Substantia nigra (tissue), 51 donors: ENCODE measurements at places on chromosomes 12 and 14.

DNA sequence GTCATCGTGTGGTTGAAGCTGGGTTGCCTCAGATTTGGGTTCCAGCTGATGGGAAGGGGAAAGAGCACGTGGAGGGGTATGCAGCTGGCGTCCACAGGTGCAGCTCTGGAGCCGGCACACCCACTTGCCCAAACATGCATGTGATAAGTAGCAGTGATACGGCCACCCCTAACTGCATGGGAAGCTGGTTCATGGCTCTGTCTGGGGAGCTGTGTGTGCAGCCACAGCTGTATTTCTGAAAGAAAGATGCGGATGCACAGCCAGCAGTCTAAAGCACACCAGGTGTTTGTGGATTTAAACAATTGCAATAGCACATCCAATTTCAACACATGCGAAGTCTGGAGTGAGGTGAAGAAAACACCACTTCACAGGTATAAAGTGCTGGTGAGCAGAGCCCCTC is 181.4 kb downstream of the EFCAB11 start:
- no peak for DNase-seq

DNA sequence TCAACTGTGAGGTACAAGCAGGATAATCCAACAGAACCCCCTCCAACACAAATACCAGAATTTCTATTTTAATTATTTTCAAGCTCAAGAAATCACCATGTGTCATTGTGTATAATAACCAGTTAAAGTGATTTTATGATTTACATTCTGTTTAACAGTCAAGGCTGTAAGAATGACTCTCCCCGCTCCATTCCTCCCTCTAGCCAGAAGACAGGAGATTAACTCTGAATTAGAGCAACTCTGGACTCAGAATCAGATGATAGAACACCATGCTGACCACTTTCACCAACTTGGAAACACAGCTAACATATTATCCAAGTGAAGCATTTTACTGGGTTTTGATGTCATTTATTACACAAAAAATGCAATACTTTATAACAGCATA is 71.9 kb downstream of the ATP2B1 start:
- DNase-seq: no peak

DNA sequence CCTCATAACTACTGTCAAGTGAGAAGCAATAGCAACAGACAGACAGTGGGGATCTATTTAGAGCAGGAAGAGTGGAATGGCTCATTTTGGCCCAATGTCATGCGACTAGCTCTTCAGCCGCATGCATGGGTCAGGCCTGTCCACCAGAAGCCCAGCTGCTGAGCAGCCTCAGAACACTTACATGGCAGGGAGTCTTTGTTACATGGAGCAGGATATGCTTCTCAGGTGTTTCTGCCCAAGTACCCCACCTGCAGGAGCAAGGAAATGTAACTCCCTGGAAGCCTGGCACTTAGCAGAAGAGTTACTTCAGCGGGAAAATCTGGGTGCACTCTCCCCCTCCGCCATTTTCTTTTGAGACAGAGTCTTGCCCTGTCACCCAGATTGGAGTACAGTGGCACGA is 73.5 kb upstream of the ARHGAP5 start:
- no peak for DNase-seq

- DNase-seq: no peak
Observed at GRCh38 chr12:102765736-102766135, 151.3 kb downstream of the PAH start.

DNA sequence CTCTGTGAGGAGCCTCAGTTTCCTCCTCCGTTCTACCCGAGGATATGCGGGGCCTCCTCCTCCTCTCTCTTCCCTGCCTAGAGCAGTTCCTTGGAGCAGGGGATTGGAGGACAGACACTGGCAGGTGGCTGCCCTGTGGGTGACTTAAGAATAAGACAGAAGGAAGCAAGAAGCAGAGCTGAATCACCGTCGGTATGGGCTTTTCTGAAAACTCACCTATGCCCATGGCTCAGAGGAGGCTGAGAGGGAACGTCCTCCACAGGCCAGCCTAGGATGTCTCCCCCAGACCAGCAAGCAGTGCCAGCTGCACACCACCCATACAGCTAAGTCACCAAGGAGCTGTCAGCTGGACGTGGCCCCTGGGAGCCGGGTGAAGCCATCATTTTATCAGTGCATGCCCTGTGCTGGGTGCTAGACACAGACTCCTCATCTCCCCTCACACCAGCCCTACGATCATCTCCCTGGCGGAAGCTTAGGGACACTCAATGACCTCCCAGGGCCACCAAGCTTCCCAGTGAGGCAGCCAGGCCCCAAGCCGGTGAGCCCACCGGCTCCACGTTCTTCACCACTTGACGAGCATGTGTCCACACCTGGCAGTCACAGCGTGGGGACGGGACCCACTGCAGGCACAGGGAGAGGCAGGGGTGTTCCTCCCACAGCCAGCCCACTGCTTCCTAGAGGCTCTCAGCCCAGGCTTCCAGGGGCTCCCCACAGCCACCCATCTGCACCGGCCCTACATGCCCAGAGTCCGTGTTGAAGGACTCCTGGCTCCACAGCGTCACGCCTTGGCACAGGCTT is 21.4 kb downstream of the ITPK1 start:
- no peak for DNase-seq

DNA sequence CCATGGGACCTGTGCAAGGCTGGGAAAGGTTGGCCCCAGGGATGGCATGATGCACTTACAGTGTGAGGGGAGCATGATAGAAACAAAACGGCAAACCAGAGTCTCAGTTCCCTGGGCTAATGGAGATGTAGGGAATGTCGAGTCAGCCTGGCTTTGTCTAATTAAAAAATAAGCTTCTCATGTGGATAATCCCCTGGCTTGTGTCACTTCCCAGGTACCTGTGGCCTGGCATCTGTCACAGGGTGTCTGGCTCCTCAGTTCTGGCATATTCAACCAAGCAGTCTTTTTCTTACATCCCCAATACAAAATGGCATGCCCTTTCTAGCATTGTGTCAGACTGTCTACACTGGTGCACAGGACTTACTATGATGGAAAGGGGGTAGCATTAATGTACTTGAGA is 261.4 kb downstream of the GRIN2B start:
- no peak for DNase-seq

DNA sequence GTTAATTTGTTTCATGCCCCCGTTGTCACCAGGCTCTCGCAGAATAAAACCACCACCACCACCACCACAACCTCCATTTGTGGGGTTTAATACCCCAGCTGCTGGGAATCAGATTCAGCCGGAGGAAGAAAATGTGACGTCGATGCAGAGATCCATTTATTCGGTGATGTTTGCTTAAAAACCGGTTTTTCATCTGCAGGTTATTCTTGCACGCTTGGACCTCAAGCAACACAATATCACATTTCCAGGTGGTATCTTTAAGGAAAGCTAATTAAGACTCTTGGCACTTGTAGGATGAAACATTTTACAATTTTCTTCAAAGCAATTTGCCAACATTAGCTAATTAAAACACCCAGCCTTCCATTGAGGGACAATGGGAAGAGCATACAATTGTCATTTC is 39.8 kb downstream of the SPRING1 start:
- no peak for DNase-seq

- no peak for DNase-seq
Observed at GRCh38 chr14:58283730-58284129, 14.6 kb upstream of the ARID4A start.

- DNase-seq: no peak
Observed at GRCh38 chr12:119841433-119842210, 35.5 kb downstream of the CIT start.

DNA sequence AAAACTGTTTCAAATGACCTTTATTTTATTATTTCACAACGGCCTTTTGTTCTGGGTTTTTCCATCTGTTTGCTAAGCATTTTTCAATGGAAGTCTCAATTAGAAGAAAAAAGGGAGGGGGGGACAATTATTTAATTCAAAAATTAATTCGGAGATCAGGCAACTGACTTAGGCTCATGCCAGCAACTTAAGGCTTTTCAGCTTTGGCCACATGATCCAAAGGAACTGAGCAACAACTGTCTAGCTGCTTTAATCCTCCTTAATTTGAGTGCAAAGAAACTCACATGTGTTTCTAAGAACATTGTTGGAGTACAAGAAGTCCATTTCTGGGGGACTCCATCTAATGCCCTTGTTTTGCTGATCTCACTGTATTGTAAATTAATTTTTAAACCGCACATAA is 188.0 kb downstream of the EXOC5 start:
- no peak for DNase-seq

DNA sequence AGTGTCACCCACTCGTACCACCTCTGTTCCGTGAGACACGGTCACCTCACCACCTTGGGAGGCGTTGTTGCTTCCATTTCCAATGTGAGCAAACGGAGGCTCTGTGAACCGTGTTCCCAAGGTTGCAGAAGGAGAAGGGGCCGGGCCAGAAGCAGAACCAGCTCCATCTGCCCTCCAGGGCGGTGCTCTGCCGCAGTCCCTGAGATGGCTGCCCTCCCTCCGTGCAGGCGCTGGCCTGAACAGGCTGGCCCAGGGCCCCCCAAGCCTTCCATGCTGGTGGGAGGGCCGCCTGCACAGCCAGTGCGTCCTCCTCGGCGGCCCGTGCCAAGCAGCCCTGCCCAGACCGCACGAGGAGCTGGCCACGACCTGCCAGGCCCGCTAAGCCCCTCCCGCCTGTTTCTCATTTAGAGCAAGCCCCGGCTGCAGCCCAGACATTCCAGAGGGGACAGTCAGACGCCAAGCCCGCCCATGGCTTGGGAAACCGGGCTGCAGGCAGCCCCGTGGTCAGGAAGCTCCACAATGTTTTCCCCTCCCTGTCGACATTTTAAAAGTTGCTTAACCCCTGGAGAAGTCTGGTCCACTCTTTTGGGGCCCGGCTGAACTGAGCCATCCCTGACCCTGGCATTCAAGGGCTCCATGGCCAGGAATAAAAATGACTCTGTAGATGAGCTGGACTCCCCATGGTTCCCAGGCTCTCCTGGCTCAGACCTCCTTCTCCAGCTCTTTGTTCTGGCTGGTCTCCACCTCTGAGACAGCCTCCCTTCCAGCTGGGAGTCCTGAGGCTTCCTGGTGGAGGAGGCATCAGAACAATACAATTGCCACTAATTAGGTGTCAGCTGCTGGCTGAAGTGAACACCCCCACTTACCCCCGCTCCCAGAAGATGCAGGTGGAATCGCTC is 236.0 kb downstream of the BCL11B start:
- DNase-seq: peak; percentile 44

DNA sequence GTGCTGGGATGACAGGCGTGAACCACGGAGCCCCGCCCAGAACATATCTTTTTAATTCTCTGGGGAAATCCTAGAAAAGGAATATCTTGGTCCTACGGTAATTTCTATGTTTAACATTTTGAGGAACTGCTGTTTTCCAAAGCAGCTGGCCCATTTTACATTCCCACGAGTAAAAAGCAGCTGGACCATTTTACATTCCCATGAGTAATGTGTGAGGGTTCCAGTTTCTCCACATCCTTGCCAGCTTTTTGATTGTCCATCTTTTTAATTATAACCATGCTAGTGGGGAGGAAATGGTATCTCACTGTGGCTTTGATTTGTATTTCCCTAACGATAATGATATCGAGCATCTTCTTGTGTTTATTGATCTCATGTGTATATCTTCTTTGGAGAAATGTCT is 4.4 kb upstream of the P2RX4 start:
- DNase-seq: no peak

- DNase-seq: no peak
Observed at GRCh38 chr12:95571369-95571768, 20.1 kb upstream of the USP44 start.

- peak; percentile 43 for DNase-seq
Observed at GRCh38 chr14:104094709-104095425, 9.4 kb downstream of the ASPG start.

- DNase-seq: no peak
Observed at GRCh38 chr12:39603065-39603464, 16.5 kb downstream of the ABCD2 start.

GRCh38 chr14:21924479-21924878 is 250.9 kb upstream of the OR4E1 start:
- DNase-seq: no peak

- DNase-seq: no peak
Observed at GRCh38 chr12:27517546-27517945, 6.5 kb upstream of the PPFIBP1 start.

- DNase-seq: no peak
Observed at GRCh38 chr12:125129591-125130255, 64.5 kb downstream of the AACS start.

DNA sequence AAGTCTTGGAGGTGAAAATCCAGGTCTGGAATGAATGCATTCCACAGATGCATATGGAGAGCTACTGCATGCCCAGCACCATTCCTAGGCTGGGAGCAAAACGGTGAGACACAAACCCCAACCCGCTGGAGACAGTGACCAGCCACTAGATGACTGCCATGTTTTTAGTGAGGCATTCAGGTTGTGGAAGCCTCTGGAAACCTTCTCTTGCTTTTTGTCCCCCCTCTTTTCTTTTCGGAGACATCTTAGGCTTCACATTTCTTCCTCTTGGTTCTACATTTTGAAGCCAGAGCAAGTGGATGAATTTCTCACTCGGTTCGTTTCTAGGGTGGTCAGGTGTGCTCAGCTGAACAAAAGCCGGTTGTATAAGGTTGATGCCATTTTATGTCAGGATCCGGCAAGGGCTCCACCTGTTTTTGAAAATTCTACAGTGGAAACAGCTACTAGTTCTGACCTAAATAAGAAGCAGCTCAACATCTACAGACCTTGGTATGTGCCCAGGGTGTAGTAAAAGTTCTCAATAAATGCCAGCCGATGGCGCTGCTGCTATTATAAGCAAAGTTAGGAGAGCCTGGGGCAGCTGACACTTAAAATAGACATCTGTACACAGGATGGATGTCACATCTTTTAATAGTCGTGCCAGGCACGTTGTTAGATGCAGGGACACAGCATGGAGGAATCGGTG is 1.8 kb upstream of the ZNF839 start:
- peak; percentile 31 for DNase-seq

GRCh38 chr12:62977418-62977817 is 42.5 kb upstream of the PPM1H start:
- no peak for DNase-seq

DNA sequence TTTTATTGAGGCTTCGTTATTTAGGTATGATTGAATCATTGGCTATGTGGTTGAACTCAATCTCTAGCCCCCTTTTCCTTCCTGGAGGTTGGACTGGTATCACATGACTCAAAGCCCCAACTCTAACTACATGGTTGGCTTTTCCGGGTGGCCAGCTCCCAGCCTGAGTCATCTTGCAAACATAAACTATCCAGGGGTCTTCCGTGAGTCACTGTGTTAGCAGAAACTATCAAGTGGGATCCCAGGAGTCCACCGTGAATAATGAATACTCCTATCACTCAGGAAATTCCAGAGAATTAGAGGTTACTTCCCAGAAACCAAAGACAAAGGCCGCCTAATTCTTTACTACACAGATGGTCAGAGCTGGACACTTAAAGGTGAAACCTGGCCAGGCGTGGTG is 19.7 kb upstream of the PLEKHD1 start:
- no peak for DNase-seq

- DNase-seq: no peak
Observed at GRCh38 chr12:56165369-56165768, 7.2 kb downstream of the MYL6 start.
